ENCODE measurements at places on chromosomes 5 and 9.

GRCh38 chr5:132322266-132322665 lies 28.1 kb downstream of the SLC22A4 start:
- DNase-seq: no peak

DNA sequence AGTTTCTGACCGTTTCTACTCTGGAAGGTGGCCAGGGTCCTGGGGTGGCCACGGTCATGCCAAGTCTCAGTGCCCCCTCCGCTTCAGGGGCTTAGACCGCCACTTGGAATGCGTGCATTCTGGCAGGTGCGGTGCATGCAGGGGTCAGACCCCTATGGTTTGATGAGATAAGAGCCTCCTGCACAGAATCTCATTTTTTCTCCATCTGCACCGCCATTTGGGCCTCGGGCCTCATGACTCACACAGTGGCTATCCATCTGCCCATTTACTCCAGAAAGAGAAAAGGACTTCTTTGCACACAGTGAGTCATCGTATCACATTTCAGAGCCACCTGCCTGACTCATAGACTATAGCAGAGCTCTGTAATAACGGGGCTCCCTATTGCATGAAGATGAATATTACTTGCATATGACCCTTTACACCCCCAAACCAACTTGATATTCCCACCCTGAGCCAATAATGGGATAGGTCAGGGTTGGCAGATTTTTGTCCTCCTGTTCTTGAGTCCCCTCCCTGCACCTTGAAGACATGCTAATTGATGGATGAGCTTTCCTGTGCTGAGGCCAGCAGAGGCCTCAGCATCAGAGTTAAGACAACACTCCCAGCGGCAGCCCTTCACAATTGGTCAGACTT lies 157.4 kb downstream of the NR3C1 start:
- DNase-seq: no peak

- no peak for DNase-seq
These were observed 332 bp downstream of the SGCD start for GRCh38 chr5:156327296-156327695.

DNA sequence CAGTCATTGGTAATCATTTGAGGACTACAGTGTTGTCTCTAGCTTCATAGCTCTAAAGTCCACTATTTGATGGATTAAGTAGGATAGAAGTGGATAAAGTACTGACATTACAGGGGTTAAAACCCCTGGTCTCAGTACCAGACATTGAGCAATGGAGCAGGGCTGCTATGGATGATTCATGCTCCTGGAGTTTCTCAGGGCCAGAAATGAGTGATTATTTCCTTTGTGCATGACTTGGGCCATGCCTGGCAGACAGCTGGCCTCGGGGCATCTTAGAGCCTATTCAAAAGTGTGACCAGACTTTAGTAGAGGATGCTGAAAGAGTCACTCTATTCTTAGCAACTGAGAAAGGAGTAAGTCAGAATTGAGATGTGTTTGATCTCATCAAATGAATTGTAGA lies 350.7 kb upstream of the TLE4 start:
- DNase-seq: no peak

- no peak for DNase-seq
These were observed 72.0 kb downstream of the RETREG1 start for GRCh38 chr5:16544607-16545374.

DNA sequence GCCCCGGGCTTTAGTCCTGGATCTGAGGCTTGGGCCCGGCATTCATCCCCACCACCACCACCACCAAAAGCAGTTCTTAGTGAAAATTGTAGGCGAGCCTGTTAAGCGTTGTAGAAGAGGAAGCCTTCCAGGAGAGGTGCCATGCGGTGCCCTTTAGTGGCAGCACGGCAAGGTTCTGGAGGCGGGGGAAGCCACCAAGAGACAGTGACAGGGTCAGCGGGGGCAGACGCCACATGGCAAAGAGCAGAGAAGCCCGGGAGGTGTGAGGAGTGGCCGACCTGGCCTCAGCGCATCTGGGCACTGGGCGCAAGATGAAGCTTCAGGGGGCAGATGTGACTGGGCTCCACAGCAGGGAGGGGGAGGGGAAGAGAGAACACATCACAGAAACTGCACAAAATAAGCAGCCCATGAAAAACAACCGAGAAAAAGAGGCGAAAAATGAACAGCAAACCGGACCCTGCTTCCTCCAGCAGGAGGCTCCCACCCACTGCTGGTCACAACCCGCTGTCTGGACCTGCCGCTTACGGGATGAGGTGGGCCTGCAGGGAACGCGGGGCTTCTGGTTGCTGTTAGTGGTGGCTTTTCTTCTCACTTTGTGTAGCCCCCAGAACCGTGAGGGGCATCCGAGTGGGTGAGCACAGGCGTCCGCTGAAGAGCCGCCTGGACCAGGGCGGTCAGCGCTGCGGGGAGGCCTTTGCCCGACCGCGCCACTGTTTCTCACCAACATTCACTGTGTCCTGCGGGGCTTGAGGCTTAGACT lies 4.3 kb downstream of the LRRC14B start:
- no peak for DNase-seq

- no peak for DNase-seq
These were observed 28.7 kb upstream of the RARS1 start for GRCh38 chr5:168457542-168457941.

- no peak for DNase-seq
These were observed 14.4 kb downstream of the ERGIC1 start for GRCh38 chr5:172848419-172848818.

GRCh38 chr5:103356350-103357091 lies 98.0 kb downstream of the MACIR start:
- DNase-seq: no peak

DNA sequence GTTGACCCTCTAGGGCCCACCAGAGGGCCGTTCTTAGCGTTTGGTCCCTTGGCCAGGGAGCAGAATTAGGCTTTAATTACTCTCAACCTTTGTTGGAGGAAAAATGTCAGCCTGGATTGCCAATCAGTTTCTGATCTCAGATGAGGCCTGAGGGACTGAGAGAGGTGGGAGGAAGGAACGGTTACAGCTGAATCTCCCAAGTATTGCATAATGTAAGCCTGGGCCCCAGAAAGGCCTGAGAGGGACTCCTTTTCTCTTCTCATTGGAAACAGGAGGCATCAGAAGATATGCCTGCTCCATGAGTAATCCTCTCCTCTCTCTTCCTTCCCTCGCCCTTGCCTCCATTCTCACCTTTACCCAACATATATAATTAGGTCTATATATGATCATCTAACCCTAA lies 105.7 kb downstream of the INSYN2B start:
- DNase-seq: no peak

Data from NCI-H187 (cell line).